ENCODE measurements at places on chromosomes 6 and 20.

DNA sequence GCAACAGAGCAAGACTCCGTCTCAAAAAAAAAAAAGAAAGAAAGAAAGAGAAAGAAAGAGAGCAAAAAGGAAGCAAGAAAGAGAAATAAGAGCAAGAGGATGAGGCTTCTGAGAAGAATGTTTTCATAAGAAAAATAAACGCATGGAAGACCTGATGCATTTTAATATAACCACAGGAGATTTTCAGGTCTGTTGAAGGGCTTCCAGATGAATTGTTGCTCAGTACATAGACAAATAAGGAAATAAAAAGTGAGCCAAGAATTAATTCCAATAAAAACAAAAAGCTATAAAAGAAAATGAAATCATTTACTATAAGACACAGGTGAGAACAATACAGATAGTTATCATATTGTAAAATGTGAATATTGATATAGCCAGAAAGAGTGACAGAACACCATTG lies 43.5 kb downstream of the PERP start:
- DNase-seq = no peak

DNA sequence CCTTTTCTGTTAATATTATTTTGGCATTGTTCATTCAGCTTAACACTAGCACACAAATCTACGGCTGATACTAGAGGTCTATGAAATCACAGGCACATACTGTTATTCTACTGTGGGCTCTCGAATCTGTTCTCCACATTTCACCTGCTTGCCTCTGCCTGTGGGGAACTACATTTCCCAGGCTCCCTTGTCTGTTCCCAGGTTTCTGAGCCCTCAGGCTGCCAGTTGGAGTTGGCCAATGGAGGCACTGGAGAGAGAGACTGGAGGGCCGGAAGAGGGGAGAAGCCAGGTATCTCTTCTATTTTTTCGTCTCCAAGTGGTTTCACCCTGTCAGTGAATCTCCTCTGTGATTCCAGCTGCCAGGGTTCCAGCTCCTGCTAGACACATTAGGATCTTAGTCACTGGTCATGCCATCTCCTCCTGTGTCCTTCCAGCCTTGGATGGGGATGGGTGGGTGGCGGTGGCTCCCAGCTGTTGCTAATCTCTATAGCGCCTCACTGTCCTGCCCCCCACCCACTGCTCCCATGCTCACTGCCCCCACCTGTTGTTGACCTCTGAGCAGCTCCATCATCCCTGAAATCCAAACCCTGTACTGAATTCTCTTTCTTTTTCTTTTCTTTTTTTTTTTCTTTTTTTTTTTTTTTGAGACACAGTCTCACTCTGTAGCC lies 188.2 kb downstream of the LRFN2 start:
- no peak for DNase-seq

DNA sequence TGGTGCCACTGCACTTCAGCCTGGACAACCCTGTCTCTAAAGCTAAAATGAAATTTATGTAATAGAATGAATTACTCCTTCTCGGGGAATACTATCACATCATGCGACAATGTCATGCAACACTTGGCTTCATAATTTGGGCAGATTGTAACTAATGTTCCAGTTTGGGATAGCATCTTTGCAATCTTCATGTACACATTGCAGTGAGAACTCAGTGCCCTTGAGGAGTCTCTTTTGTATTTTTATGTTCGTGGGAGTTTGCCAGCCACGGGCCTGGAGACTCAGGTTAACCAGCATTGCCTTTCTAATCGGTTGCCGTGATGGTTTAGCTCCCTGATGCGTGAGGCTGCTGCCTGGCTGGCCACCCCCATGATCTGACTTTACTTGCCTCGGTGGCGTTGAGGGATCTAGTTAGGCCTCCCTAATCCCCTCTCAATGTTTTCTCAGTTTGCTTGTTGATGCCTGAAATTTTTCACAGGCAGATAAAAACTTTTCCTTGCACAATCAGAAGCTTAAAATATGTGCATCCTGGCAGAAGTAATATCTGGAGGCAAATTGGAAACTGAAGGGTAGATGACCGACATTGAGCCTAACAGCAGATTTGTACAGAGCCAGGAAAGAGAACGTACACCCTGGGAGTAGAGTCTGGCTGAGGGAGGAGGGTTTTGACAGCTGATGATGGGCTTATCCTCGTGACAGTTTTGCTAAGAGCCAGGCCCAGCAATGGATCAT lies 2.4 kb downstream of the GMPR start:
- DNase-seq = no peak

GRCh38 chr20:16740365-16741072 lies 7.6 kb upstream of the OTOR start:
- DNase-seq = no peak

GRCh38 chr6:119446609-119447008 lies 97.0 kb upstream of the MAN1A1 start:
- peak; percentile 22 for DNase-seq

DNA sequence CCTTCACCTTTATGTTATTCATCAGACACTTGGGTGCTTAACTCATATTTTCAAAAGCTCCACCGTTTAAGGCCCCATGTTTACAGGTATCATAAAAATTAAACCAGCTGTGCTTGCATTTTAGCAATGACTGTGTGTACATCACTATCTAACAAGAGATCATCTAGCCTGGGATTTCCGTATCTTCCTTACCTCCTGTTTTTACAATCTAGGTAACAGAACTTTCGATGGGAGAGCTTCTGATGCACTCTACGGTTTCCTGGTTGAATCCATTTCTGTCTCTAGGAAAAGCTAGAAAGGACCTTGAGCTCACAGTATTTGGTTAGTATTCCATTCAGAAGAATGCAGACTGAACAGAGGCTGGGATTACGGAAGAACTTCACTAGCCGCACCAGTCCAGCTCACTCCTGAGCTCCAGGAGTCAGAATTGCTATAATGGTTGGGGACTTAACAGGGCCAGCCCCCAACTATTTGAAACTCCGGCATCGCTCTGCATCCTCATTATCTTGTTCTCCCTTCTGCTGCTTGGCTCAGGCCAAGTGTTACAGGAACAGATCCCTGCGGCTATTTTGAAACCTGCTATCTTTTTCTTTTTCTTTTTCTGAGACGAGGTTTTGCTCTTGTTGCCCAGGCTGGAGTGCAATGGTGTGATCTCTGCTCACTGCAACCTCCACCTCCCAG lies 13.0 kb upstream of the CLDN20 start:
- DNase-seq = no peak
